CD4-positive, alpha-beta memory T cell (primary cell): ENCODE measurements at places on chromosomes 2 and 18.

DNA sequence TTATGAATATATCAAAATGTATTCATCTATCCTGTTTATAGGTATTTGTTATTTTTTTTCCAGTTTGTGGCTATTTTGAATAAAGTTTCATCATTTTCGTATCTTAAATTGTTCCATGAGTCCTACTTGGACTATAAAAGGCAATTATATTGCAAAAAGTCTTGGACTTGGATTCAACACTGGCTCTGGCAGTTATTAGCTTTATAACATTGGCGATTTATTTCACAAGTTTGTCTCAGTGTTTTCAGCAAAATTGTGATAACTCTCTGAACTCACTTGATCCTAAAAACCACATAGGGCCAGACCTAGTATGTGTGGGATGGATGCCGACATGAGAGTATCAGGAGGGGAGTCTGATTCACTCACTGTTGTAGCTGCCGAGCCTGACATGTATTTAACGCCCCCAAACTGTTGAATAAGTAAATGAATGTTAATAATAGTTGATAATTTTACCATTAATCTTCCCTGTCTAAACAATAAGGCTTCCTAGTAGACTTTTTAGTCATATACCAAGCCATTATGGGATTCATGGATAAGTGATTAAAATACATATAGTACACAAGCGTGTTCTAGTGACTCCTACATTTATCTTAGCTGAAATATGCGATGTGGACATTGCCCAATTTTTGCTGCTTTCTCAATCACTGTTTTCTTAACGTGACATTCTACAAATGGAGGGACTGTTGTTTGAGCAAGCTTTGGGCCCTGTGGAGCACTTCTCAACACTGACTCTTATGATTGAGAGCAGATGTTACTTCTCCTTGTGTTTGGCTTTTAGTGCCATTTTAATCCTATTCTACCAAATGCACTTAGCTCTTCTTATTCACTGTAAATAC lies 907.6 kb downstream of the EPHA4 start:
- DNase-seq, result no peak

- DNase-seq, result no peak
These were observed 26.0 kb downstream of the MARCO start for GRCh38 chr2:118968042-118968441.

- DNase-seq, result no peak
These were observed 10.0 kb downstream of the RAPGEF4 start for GRCh38 chr2:172745636-172746035.

GRCh38 chr2:196229013-196229412 lies 57.6 kb upstream of the STK17B start:
- no peak for DNase-seq

DNA sequence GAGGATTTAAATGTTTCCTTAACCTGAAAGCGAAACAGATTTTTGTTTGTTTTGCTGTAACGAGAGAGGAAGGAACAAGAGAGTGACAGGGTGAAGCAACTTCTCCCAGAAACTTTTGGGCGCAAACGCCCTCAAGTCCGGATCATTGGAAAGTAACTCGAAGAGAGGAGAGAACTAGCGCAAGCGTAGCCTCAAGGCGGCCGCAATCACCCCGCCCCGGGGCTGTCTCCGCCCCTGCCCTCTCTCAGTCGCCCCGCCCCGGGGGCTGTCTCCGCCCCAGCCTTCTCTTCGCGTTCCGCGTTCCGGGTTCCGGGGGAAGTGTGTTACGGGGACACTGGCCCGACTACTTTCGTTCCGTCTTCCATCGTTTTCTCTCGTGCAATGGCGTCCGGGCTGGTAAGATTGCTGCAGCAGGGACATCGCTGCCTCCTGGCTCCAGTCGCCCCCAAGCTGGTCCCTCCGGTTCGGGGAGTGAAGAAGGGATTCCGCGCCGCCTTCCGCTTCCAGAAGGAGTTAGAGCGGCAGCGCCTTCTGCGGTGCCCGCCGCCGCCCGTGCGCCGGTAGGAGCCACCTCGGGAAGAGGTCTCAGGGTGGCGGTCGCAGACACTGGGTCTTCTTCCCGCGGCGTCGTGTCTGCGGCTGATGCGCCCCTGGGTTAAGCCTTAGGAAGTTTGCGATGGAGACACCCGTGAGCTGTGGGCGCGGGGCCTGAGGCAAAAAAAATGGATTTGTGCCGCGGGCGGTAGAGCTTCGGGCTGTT lies at the start of gene MRPL44:
TSS of gene MRPL44 (plus strand) at position 372 of the 760 bp plus-strand sequence. CDS start at position 382, 10 bp downstream.
- DNase-seq, result peak; percentile 93

- no peak for DNase-seq
These were observed 318 bp upstream of the CDC42EP3 start for GRCh38 chr2:37671816-37672103.

DNA sequence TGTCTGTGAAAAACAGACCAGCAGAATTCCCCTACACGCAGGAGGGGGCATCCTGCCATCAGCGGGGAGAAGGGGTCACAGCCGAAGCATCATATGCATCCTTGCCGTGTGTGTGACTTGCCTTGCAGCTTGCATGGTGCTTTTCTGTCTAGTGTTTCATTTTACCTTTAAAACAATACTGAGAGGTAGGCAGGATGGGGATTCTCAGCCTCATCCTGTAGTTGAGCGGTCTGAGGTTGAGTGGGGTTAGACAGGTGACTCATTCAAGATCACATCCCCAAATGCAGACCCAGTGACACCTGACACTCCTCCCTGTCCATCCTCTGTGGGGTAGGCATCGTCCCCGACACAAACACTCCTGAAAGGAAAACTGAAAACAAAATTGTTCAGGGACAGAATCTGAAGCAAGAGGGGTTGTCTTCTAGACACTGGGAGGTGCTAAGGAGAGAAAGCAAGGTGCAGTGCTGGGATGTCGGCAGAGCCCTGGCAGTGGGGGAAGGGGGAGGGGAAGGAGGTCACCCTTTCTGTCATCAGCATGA lies 7.9 kb downstream of the ARL4C start:
- DNase-seq, result peak; percentile 88

DNA sequence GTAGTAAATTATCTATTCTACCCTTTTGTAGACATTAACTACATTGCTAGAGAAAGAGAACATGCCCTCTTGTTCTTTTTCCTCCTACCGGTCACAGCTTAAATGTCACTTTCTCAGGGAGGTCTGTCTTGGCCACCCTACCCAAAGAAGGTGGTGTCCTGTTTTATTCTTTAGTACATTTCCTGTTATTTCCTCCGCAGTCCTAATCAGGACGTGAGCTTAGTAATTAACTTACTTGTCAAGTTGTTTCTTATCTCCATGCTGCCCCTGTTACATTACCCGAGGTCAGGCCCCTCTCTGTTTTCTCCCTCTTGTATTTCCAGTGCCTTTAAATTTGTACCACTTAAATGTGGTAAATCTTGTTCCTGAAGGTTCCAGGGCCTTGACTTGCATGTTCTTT lies 73.7 kb upstream of the RMDN2 start:
- DNase-seq, result no peak

DNA sequence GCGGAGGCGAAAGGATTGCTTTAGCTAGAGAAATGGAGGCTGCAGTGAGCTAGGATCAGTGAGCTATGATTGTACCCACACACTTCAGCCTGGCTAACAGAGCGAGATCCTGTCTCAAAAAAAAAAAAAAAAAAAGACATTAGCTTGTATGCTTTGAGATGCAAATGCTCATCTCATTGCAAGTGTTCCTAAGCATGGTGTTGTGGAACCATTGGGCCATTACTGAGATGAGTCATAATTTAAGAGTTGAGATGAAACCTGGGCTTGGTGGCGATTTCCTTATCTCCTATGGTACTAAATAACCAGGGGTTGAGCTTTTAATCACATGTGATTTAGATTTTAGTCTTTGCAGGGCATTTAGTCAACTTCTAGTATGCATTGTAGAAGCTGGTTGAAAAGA lies 2.2 kb downstream of the PLEKHA3 start:
- no peak for DNase-seq

- no peak for DNase-seq
These were observed 11.6 kb downstream of the TRAF3IP1 start for GRCh38 chr2:238331916-238332315.

GRCh38 chr18:8049147-8049546 lies 482.0 kb downstream of the PTPRM start:
- no peak for DNase-seq

DNA sequence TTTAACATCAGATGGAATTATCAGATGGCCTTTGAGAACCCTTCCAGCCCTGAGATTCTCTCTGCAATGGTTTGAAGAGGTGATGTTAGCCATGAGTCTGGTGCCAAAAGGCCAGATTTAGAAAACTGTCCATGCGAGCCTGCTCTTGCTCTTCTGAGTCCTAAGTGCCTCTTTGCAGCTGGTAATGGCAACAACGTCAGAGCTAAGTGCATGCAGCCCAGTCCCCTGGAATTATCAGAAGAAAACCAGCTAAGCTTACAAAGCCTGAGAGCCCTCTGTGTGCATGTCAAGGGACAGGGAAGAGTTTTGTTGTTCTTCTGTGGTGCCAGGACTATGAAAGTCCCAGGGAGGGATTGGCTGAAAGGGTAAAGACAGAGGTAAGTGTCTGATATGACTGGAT lies 89.8 kb downstream of the LOXHD1 start:
- DNase-seq, result no peak

- DNase-seq, result no peak
These were observed 10.0 kb downstream of the IL1R2 start for GRCh38 chr2:102001767-102002142.

GRCh38 chr18:2706903-2707302 lies 51.4 kb downstream of the SMCHD1 start:
- DNase-seq, result no peak

DNA sequence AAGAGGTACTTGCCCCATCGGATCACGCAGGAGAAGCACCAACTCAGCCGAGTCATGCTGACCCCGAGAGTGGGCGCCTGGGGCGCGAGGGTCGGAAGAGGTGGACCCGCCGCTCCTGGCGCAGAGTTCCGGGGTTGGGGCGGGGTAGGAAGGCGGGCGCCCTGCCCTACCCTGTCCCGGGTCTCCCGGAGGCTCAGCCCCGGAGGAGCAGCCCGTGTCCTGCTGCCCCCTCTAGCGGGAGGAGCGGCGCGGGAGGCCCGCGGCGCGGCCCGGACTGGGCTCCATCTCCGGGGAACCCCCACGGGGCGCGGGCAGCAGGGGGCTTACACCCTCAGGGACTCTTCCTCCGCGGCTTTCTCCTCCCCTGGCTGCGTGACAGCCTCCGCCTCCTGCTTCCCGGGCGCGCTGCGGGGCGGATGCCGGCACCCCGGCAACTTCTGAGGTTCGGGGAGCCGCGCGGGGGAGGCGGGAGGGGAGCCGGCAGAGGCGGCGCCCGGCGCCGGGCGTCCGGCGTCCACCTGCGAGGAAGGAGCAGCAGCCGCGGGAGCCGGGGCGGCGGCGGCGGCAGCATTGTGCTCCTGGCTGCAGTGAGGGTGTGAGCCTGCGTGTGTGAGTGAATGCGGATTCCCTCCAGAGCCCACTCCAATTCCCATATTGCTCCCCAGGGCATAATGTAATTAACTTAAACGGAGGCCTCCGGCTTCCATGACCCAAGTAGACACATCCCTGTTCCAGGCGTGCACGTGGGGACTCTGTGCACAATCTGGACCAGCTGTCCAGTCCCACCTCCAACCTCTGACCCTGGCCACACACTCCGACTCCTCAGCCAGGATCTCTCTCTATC lies 7.6 kb upstream of the TNS1 start:
- DNase-seq, result peak; percentile 13

- no peak for DNase-seq
These were observed 4.0 kb upstream of the RAB17 start for GRCh38 chr2:237594514-237594871.

GRCh38 chr18:2686349-2686968 lies 30.9 kb downstream of the SMCHD1 start:
- no peak for DNase-seq

- no peak for DNase-seq
These were observed 161.5 kb downstream of the NAPG start for GRCh38 chr18:10687161-10687925.

DNA sequence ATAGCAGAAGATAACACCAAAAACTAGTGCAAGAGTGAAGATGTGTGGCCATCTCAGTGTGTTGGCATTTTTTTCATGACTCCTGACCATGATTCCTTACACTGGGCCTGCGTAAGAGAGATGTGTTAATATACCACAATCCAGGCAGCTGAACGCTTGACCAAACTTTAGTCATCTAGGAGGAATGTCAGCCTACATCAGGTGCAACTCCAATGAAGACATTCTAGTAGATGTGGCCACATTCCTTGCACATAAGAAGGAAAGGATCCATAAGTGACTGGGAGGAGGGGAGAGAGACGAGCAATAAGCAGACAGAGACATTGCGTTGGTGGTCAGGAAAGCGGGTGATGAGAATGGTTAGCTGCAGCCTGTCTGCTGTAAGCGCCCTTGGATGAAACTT lies 42.6 kb downstream of the CYRIA start:
- DNase-seq, result no peak

DNA sequence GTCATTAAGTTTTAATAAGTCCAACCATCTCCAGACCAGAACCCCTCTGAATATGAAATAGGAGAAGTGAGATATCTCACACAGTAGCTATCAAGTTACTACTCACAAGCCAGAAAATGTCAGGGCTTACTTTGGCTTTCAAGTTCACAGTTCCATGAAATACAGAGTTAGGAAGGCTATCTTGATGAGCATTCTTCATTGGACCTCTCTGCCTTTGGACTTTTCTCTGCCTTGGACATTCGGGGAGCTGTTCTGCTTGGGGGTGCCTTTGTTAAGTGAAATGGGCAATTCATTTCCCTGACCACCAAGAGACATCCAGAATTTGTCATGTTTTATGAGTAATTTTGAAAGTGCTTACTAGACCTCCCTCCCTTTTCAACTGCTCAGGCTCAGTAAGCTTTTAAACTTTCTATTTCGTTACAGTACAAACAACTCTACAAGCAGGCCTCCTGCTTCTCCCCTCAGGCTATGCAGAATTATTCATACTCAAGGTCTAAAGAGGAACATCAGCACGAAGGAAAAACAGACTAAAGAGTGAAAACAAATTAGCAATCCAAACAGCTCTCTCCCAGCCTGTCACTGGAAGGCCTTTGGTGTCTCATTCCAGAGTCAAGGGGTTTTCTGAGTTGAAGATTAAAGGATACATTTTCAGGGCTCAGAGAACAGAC lies 95.3 kb downstream of the MREG start:
- DNase-seq, result no peak

DNA sequence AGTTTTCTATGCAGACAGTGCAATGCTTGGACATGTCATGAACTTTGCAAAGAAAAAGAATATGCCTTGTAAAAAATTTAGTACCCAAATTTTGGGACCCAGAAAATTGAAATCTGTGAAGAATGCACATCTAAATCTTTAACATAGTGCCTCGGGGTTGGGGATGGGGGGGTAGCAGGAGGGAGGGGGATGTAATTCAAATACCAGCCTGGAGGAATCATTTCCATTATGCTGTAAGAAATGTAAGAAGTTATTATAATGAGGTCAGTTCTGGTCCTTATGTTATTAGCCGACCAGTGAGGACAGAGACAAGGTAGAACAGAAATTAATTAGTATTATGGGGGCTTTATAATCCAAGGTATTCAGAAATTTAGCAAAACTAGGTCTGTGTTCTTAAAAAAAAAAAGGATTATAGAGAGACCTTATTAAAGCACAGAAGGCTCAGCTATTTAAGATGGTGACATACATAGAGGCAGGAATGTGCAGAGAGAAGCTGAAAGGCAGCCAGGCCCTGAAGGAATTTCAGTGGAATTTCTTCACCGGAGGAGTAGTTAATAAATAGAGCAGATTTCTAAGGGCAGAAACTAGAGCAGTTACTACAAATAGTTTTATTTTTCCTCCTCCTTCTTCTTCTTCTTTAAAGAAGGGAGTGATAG lies 89.0 kb upstream of the RBMS1 start:
- no peak for DNase-seq
